ENCODE measurements at places on chromosomes 11 and 22.

- no peak for DNase-seq
Observed at GRCh38 chr11:46338636-46338987, 8.7 kb upstream of the DGKZ start.

DNA sequence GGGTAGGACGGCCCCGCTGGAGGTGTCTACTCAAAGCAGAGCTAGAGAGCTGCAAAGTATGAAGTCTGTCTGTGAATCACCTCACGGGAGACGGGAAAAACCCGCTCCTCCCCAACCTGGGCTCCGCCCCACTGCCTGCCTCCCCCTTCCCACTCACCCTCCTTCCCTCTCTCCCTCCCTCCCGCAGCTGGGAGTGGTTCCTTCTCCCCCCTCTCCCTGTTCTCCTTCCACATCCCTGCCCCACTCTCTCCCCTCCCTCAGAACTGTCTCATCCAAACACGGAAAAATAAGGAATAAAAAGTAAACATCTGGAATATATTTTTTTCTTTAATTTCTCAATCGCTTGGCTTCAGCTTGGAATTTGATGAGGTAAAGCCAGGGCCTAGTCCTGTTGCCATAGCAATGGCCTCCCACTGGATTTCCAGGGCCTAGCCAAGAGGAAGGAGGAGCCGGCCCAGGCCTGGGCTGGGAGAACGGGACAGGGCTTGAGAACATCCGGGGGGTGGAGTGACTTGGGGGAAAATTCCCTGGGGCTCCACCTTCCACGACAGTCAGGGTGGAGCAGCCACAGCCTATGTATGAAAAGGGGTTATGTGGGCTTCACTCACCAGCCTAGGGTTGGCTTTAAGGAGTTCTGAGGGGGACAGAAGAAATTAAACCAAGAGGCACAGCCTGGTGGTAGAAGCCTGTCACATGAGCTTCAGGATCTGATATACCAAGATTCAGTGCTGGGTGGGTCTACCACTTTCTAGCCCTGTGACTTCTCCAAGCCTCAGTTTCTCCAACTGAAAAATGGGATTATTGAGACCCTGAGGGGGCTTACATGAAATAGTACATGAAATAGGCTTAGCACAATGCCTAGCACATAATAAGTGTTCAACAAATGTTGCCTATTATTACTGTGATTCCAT lies 2.2 kb downstream of the TNKS1BP1 start:
- no peak for DNase-seq

DNA sequence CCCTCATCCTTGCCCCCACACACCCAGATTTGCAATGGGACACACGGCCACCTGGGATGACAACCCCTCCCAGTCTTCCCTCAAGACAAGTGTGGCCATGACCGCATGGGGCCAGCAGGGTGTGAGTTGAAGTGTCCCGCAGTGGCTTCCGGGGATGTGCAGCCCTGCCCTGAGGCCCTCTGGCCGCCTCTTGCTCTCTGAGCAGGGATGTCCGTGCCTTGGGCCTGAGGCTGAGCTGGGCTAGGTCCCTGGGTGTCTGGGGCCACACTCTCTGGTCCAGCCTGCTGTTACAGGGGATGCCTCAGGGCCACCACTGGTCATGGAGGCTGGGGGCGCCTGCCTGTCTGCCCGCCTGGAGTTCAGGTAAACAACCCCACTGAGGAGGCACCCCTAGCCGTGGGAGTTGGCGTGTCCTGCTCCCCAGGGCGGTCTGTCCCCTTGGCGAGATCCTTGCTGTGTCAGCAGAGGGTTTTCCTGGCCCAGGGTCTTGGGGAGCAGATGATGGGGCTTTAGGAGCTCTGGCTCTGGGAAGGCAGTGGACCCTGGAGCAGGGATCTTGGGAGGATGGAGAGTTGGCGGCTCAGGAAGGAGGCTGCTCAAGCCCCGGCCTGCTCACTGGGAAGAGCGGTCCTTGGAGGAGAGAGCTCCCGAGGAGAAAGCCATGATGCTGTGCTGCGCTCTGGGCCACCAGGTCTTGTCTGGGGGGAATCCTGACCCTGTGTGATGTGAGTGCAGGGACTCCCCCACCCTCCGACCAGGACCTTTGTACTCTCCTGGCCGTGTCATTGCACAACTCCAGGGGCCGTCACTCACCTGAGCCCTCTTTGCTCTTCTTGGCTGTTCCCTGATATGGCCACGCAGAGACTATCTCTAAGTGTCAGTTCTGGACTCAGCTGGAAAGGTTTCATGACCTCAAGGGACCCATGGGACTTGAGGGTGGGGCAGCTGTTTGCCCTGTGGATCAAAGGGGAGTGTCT lies 67.9 kb downstream of the KCNQ1 start:
- DNase-seq: no peak

- peak; percentile 74 for DNase-seq
Observed at GRCh38 chr11:848380-848931, 5.8 kb downstream of the TSPAN4 start.

GRCh38 chr11:10444725-10445315 lies 10.2 kb upstream of the AMPD3 start:
- DNase-seq: no peak

DNA sequence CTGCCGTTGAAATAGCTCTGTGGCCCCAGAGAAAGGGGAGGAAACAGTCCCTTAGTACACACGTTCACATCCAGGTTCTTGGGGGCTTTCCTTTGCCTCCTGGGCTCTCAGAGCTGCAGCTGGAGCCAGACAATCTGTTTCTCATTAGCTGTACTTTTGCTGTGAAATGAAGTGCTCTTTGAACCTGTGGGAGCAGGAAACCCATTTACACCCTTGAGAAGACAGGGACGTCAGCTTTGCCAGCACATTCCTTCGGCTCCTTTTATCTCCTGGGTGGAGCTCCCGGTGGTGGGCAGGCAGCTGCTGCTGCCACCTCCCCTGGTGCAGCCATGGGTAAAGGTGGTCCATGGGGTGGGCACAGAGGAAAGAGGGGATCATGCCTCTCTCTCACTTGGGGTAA lies 80.6 kb upstream of the TIMP3 start:
- no peak for DNase-seq

GRCh38 chr11:19594326-19594725 lies 118.3 kb upstream of the NAV2 start:
- DNase-seq: no peak

GRCh38 chr11:12455938-12456337 lies 78.6 kb downstream of the PARVA start:
- DNase-seq: no peak

- no peak for DNase-seq
Observed at GRCh38 chr22:49413551-49413950, 414.1 kb downstream of the BRD1 start.

GRCh38 chr22:37345863-37346504 lies 63.7 kb downstream of the CYTH4 start:
- DNase-seq: no peak

GRCh38 chr22:41469218-41469851 lies 418 bp downstream of the ACO2 start:
- peak; percentile 45 for DNase-seq

DNA sequence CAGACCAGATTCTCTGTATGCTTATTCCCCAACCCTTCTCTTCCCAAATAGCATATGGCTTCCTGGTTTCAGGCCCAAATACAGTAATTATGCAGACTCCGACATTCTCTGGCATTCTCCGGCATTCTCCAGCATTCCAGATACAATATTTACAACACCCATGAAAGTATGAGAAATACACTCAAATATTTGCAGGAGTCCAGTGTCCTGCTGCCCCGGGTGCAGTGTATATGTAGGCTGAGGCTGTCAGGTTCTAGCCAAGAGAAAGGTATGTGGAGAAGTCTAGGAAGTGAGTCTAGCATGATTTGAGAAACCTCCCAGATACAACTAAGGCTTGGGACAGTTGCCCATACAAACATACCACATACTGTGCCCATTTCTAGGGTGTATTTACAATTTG lies 160.7 kb downstream of the SOX6 start:
- DNase-seq: no peak

GRCh38 chr22:46250783-46251125 lies 661 bp upstream of the CDPF1 start:
- no peak for DNase-seq

- no peak for DNase-seq
Observed at GRCh38 chr11:8642196-8642841, 40.1 kb downstream of the TRIM66 start.

DNA sequence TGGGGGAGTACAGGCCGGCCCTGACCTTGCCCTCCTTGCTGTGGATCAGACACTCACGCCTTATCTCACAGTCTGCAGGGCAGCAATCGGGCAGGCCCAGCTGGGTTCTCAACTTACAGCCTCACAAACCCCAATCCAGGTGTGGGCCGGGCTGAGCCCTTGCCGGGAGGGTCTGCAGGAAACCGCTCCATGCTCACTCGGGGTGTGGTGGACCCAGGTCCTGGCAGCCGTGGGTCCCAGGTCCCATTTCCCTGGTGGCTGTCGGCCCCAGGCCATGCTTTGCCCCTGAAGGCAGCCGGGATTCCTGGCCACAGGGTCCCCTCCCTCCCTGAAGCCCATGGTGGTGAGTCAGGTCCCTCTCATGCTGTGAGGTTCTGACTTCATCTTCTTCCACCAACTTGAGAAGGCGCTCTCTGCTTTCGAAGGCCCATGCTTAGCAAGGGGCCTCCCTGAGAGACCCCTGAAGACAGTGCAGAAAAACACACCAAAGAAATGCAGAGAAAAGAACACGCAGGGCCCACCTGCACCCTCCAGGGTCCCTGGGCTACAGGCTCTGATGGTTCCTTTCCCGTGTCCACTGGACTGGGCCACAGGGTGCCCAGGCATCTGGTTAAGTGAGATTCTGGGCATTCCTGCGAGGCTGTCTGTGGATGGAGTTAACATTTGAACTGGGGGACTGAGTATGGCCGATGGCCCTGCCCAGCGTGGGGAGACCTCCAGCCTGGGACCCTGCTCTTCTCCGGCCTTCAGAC lies 588.2 kb downstream of the BRD1 start:
- DNase-seq: no peak

GRCh38 chr11:66850235-66850587 lies 6.7 kb upstream of the LRFN4 start:
- DNase-seq: no peak

GRCh38 chr11:117713538-117713991 lies 83.5 kb downstream of the DSCAML1 start:
- no peak for DNase-seq

GRCh38 chr11:130337281-130338089 lies 22.8 kb upstream of the ZBTB44 start:
- DNase-seq: no peak

GRCh38 chr11:113113801-113114704 lies 152.8 kb downstream of the NCAM1 start:
- no peak for DNase-seq

- DNase-seq: no peak
Observed at GRCh38 chr11:11461473-11461872, 108.4 kb upstream of the CSNK2A3 start.

- DNase-seq: no peak
Observed at GRCh38 chr22:22201930-22202343, 42.6 kb upstream of the VPREB1 start.

DNA sequence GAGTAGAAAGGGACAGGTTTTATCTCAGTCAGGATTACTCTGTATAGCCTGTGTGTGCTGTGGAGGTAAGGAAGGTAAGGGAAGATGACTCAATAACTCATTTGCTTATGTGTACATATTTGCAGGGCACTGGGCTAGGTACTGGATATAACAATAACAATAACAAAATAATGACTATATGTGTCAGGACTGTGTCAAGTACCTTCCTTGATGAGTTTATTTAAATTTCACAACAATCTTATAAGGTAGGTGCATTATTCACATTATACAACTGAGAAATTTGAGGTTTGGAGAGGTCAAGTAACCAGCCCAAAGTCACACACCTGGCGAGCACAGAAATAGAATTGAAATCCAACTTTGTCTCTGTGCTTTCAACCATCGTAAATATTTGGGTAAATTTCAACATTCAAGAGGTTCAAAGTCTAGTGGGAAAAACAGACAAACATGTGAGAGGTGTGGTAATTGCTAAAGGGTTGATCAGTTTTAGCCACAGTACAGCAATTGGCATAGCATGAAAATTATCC lies 131.8 kb downstream of the APIP start:
- DNase-seq: no peak

GRCh38 chr11:72451831-72452376 lies 17.6 kb upstream of the CLPB start:
- DNase-seq: no peak

DNA sequence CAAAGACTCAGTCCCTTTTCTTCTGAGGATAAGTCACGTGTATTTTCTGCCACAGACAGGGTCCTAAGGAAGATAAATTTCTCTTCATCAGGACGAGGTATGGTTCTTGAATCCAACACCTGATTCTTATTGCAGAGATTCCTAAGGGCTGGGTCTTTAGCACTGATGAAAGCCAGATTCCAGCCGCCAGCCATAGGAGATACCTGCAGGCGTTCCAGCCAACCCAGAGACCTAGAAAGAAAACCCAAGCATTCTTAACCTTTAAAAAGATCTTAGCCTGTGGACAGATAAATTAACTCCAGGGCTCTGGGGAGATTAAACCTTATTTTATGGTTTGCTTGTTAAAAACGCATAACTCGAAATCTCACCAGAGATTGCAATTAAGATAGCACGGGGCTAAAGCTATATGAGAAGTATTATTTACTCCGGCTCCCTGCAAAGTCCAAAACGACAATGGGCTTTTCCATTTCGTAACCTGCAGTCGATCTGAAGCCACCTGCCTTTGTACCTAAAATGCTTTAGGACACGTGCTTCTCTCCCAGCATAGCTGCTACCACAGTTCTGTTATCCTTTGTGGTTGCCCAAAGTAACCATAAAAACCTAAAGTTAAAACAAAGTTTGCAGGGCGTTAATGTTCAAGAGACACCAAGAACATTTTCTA lies 104.5 kb downstream of the NXPE2 start:
- no peak for DNase-seq

DNA sequence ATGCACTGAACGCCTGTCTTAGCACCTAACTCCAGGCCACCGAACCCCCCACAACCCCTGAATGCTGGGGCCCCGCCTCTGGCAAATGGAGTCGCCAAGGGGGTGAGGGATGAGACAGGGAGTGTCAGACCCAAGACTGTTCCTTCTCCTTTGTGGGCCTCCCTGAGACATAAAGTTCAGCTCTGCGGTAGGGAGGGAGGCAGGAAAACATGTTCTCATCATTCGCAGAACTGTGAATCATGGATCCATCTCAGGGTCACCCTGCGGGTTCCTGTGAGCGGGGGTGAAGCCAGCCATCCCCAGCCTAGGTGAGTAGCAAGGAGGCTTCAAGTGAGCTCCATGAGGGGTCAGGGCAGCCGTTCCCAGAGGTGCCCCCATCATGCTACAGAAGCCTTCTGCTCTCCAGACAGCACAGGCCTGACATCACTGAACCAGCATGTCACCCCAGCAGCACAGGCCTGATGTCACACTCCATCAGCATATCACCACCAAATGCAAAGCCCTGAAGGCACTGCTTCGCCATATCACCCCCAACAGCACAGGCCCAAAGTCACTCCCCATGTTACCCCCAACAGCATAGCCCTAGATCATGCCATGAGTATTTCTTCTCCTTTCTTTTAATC lies 27.2 kb downstream of the TMPRSS6 start:
- DNase-seq: no peak

GRCh38 chr11:44964526-44965209 lies 14.0 kb upstream of the TP53I11 start:
- no peak for DNase-seq

Data from CD4-positive, alpha-beta T cell treated with Interleukin-12 subunit alpha and Interleukin-12 subunit beta, for 1 hour (primary cell).